Fibroblast of skin of right quadriceps (primary cell): ENCODE measurements at places on chromosomes 16 and 17.
A peak's percentile ranks its signal among the peaks of the same experiment; 100 is the strongest.

GRCh38 chr16:3101841-3102470 is 2.9 kb upstream of the ZSCAN10 start:
- no peak for DNase-seq

- DNase-seq, result no peak
Measured at GRCh38 chr17:4739122-4740024, at the start of the genes CXCL16 and ZMYND15. CXCL16 (minus strand) TSS chr17:4739928; CDS start chr17:4739339, 589 bp downstream. ZMYND15 (plus strand) TSS chr17:4739833; CDS start chr17:4740549, 716 bp downstream.

GRCh38 chr17:73600103-73600871 is 44.0 kb downstream of the SDK2 start:
- no peak for DNase-seq

DNA sequence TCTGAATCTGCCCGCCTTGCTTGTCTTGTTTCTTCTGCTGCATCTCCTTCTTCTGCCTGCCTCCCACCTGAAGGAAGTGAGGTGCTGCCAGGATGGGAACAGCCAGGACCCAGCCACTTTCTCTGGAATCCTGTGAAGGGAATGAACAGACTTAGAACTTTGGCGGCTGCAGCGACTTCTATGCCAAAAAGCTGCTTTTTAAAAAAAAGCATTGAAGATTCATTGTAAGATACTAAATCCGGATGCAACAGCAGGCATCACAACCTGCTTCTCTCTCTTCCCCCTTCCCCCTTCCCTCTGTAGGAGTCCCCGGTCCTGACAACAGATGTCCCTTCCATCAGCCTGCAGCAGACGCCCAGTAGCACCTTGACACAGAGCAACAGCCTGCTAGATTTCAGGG is 176.3 kb downstream of the HS3ST4 start:
- DNase-seq, result no peak

GRCh38 chr16:79497606-79498350 is 102.8 kb downstream of the MAF start:
- DNase-seq, result no peak

- no peak for DNase-seq
Measured at GRCh38 chr16:55756963-55757362, 75.9 kb downstream of the CES1 start.

GRCh38 chr17:58648236-58648635 is 43.6 kb downstream of the TEX14 start:
- DNase-seq, result no peak

DNA sequence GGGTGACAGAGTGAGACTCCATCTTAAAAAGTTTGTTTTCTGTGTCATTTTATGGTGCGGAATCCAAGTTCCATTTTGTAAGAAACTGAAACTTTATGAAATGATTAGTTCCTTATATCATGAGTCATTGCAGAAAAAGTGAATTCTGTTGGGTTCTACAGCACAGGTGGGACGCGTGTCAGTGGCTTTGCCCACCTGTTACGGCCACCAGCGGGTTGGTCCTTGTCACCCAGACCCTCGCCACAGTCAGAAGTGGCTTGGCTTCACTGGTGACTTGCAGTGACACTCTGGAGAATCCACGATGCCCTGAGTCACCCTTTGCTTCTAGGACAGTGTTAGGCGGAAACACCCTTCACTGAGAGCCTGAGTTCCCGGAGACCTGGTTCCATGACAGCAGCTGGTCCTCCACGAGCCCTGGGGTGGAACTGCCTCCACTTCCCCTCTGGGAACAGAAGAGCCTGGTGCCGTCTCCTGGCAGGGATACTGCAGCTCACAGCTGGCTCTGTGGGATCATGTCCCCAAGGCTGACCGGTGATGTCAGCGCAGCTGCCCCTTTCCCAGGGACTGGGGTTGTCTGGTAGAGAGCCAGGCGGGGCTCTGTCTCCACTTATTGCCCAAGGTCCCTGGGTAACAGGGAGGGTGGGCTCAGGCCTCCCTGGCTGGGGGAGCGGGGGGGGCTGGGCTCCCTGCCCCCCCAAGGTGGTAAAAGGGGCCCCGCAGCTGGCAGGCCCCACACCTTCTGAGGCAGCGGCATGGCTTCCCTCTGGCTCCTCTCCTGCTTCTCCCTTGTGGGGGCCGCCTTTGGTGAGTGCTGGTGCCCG is at the start of gene CTRB1:
Gene CTRB1 (plus strand): TSS at position 733 of the 821 bp plus-strand sequence. CDS start 20 bp downstream, at position 753.
- no peak for DNase-seq

- peak; percentile 32 for DNase-seq
Measured at GRCh38 chr17:50872710-50873424, 6.7 kb upstream of the TOB1 start.

GRCh38 chr16:55189224-55189623 is 134.8 kb upstream of the IRX6 start:
- DNase-seq, result no peak

DNA sequence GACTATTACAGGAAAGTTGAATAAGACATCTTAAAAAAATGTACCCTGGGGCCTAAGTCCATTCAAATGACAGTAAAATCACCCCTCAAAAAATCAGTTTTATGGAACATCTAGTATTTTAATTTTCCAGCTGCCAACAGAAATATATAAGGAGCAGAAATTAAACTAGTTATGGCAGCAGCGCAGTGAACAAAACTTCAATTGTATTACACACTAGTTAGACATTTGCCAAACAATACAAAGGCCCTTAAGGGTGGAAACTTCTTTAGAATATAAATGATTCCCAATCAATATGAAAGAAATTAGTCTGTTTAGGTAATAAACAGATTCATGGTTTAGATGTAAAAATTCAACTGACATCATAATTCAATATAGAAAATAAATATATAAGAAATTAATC is 18.1 kb upstream of the RFFL start:
- no peak for DNase-seq

DNA sequence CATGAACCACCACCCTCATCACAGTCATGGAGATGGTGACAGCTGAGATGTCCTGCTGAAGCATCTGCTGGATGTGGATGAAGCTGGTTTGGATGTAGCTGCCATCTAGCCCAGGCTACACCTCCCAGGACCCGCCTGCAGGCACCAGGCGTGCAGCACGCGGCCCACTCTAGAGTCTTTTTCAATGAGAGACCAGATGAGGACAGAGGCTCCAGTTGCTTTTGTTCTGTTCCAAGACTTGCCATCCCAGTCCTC is 102.1 kb downstream of the ZNF778 start:
- no peak for DNase-seq

- DNase-seq, result no peak
Measured at GRCh38 chr16:12152740-12153139, 176.2 kb downstream of the SNX29 start.

- DNase-seq, result no peak
Measured at GRCh38 chr16:2810651-2811050, 6.4 kb upstream of the PRSS21 start.

DNA sequence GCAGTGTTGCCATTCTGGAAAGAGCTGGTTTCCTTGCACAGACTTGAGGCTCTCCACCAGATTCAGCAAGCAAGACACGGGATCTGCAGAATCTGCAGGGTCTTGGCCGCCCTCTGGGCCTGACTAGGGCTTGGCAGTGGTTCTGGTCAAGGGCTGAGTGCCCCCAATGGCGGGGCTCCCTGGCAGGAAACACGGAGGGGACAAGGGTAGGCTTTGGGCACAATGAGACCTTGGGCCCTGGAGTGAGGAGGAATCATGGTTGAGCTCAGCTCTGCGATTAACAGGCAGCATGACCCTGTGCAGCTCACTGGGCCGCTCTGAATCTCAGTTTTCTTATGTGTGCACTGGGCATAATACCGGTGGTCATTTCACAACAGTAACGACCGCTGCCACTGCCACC is 249.9 kb downstream of the GSG1L start:
- no peak for DNase-seq

- no peak for DNase-seq
Measured at GRCh38 chr16:23836078-23836403, 258 bp downstream of the PRKCB start.

DNA sequence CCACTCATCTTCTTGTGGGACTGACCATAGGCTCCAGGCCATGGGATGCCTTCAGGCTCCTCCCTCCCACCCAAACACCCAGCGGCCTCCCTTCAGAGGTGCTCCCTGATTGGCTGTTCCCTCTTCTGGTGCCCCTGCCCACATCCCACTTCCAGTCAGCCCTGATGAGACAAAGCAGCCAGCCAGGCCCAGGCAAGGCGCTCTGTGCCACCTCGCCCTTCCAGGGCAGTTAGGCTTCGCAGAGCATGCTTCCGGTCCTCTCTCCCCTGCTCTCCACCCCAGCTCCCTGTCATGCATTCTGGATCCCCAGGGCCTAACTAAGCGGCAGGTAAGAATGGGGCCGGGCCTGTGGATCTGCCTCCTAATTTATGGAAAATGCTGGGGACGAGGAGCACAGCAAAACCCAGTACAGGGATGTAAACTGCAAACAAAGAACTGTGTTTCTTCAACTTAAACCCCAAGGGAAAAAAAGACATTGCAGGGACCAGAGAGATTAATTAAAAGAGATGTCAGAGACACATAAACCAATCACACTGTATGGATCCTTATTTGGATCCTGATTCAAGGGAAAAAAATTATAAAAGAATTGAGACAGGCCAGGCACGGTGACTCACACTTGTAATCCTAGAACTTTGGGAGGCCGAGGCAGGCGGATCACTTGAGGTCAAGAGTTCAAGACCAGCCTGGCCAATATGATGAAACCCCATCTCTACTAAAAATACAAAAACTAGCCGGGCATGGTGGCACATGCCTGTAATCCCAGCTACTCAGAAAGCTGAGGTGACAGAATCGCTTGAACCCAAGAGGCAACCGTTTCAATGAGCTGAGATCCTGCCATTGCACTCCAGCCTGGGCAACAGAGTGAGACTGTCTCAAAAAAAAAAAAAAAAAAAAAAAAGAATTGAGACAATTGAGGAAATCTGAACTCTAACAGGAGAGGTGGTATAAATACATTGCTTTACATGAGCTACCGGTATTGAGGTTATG is 26.0 kb downstream of the ZDHHC7 start:
- peak; percentile 96 for DNase-seq

- DNase-seq, result no peak
Measured at GRCh38 chr16:50401355-50401754, 32.6 kb upstream of the BRD7 start.

DNA sequence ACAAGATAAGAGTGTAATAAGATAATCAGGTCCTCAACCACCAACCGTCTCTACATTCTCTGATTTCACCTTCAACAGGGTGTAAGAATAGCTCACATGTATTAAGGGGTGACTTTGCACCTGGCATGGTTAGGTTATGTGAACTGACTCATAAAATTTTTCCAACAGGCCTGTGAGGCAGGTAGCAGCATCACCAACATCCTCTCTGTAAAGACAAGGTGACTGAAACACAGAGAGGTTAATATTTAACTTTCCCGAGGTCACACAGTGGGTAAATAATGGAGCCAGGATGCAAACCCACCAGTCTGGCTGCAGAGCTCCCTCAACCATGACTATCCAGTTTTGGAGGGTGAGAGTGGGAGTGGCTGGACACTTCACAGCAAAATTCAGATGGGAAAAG is 317.2 kb downstream of the C16orf95 start:
- DNase-seq, result no peak

- DNase-seq, result no peak
Measured at GRCh38 chr16:27322858-27323780, 9.3 kb downstream of the IL4R start.

- no peak for DNase-seq
Measured at GRCh38 chr17:42485680-42486079, 27.0 kb downstream of the ATP6V0A1 start.

- DNase-seq, result no peak
Measured at GRCh38 chr16:78788696-78789095, 689.2 kb downstream of the WWOX start.

DNA sequence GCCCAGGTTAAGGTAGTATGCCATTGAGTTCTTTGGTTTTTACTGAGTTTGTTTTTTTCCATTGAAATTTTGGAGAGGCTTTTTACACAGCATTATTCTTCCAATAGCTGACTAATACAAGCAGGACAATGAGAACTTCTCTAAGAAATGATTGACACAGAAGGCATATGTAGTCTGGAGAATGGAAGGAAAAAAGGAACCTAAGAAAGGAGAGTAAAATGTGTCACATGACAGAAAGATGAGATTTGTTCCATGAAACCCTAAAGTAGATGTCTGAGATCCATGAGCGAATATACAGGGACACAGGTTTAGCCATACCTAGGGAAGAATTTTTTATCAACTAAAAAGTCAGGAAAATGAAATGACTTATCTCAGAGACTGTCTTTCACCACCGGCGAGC is 80.7 kb downstream of the AKAP1 start:
- DNase-seq, result no peak

- DNase-seq, result peak; percentile 95
Measured at GRCh38 chr16:66058172-66058691, 308.3 kb upstream of the CDH5 start.

DNA sequence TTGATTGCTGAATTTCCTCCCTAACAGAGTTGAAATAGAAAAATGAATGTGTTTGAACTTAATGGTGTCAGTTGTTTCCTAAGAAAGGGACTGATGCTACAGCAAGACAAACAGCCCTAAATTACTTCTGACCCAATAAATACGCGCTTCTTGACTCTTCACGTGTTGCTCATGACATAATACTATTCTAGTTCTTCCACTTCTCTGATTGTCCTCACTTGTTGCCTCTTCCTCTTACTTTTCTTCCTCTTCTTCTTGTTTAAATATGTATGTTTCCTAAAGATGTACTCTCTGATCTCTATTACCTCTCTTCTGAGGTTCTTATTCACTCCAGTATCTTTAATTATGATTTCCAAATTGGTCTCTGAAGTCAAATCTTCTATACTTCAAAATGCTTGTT is 32.4 kb downstream of the RNF43 start:
- no peak for DNase-seq

DNA sequence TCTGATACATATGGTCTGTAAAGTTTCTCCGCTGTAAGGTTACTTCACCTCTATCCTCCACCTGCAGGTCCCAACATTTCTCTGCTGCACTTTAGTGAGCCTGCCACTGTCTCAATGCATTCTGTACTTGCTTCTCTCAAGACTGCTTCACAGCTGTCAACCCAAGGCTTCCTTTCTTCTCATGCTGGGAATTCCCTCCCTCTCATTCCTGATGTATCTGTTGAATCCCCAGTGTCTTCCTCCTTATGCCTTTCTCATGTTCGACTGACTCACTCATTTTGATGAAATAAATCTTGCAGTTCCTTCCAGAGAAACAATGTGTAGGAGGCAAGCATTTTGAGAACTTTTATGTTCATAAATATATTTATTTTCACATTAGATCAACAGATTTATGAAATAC is 288.3 kb downstream of the CNTNAP4 start:
- DNase-seq, result no peak

- peak; percentile 89 for DNase-seq
Measured at GRCh38 chr17:41907185-41907556, 11.6 kb downstream of the ACLY start.

DNA sequence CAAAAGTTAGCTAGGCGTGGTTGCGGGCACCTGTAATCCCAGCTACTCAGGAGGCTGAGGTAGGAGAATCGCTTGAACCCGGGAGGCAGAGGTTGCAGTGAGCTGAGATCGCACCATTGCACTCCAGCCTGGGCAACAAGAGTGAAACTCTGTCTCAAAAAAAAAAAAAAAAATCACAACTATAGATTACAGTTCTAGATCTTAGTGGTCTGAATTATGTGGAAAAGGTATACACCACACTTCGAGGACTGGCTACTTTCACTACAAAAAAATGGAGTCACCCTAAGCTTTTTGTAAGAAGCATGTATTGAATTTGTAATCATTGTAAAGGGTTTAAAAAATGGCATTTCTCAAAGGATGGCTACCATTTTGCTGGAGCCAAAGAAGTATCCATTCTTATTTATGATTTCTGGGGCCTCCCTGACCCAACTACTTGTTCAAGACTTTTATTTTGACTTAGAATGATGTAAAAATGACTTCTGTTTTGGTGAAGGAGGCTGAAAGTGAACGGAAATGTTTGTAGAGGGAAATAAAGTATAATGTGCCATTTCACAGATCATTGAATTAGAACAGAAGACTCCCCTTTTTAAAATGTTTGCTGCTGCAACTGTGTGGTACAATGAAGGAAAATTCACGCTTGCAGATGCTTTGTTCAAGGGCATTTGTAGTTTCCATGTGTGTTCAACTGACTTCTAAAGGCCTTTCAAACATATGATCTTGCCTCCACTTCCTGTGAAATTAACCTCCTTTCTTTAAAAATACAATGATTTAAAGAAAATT is 37.1 kb upstream of the NOL11 start:
- DNase-seq, result no peak
